ENCODE measurements at places on chromosomes 1 and 21. TPM values are rescaled to one million over a fixed set of nuclear protein-coding genes. Genes with fewer than 3 reads are reported as not detected.

DNA sequence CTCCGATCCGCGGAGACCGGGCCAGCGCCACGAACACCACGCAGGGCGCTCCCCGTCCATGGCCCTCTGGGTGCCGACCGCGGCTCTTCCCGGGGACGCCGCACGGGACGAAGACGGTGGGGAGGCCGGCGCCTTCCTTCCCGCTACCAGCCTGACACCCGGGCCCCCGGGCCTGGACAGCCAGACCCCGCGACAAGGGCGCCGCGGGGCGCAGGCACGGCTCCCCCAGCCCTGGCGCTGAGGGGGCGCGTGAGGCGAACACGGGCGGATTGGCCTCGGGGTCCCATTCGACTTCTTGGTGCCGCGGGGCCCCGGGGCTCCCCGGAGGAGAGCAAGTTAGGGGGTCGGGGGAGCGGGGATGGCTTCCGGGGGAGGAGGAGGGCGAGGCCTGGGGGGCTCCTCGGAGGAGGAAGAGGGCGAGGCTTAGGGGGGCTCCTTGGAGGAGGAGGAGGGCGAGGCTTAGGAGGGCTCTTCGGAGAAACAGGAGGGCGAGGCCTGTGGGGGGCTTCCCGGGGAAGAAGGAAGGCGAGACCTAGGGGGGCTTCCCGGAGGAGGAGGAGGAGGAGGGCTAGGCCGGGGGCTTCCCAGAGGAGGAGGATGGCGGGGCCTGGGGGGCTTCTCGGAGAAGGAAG is 537 bp upstream of the KLHL17 start:
- no peak for DNase-seq

The GPBP1L1 gene
- 142 TPM for total RNA-seq

DNA sequence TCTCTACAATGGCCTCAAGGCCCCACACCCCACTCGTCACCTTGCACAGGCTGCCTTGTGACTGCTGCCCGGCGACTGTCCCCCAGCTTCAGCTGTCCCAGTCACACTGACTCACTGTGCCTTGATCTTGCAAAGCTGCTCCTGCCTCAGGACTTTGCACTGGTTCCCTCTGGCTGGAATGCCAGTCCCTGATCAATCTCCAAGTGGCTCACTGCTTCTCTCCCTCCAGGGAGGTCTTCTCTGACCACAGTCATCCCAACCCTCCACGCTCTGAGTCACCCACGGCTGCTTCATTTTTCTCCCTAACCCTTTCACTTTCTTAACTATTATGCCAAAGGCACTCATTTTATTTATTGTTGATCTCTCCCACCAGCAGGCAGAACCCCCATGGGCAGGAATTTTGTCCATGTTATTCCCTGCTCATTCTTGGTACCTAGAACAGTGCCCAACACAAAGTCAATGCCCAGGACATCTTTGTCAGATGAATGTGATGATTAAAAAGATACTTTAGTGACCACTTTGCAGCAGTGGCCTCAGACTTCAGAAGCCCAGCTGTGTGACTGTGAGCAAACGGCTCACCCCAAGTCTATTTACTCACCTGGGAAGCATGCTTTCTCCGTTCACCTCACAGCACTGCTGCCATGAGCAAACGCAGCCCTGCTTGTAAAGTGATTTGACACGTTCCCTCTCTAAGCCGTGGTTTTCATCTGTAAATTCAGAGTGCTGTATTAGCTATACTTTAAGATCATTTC is 53.4 kb downstream of the ZBTB18 start:
- no peak for DNase-seq

DNA sequence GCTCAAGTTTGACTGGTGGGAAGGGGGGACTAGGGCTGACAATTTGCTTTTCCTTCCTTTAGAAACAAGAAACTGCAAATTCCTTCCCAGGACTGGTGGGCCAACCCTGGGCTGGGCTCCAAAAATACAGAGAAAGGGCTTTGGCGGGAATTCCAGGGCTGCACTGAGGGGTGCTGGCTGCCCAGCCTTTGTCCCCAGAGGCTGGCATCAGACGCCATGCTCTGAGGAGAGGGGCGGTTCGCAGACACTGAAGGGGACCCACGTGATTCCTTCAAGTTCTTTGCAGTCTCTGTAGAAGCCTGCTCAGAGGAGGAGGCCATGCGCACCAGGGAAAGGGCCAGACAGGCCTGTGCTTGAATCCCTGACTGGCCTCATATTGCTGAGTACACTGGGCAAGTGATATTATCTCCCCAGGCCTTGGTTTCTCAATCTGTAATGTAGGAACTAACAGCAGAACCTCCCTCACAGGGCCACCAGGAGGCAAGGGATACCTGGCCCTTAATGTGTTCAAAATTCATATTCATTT is 119.5 kb downstream of the EPHB2 start:
- DNase-seq, result no peak

The TEX38 gene
- not detected for total RNA-seq

The FMO3 gene
- total RNA-seq, result 1.8 TPM

DNA sequence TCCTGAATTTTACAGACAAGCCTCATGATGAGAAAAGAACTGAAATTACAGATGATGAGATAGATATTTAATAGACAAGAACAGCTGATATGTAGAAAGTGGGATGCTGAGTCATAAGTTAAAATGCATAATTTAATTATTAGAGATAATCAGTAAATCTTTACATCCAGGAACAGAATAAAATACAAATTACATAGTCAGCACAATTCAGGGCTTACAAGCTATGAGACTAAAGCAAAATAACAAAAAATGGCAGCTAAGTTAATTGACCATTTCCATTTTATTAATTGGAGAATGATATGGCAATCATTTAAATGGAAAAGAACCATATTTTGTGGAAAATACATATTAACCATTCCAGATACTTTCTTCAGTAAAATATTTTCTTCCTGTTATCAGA is 40.2 kb upstream of the MAN1A2 start:
- no peak for DNase-seq

The PGBD5 gene
- total RNA-seq, result 2.7 TPM

GRCh38 chr1:24742090-24742938 is 2.9 kb upstream of the CLIC4 start:
- DNase-seq, result no peak

The OR2T10 gene
- total RNA-seq, result not detected

The ADAM30 gene
- total RNA-seq, result not detected

The SLC5A9 gene
- total RNA-seq, result not detected

The ATP5PB gene
- 99.3 TPM for total RNA-seq

The KRTAP21-2 gene
- total RNA-seq, result not detected

- DNase-seq, result no peak
These were observed 133.3 kb downstream of the NPHP4 start for GRCh38 chr1:5858844-5859407.

The LRRC3 gene
- total RNA-seq, result 3.8 TPM

- no peak for DNase-seq
These were observed 41.3 kb downstream of the TBX19 start for GRCh38 chr1:168321945-168322344.

DNA sequence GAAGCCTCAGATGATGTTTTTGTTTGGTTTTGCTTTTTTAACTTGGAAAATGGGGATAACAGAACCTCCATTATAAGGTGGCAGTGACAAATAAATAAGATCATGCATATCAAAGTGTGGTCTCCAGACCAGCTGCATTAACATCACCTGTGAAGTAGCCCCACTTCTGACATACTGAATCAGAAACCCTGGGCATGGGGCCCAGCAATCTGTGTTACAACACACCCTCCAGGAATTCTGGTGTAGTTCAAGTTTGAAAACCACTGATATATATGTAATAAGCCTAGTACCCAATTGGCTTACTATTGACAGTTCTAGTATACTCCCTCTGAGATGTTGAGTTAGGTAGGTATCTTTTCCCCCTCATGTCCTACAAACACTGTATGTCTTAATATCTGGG is 24.1 kb upstream of the RNF19B start:
- DNase-seq, result no peak

The PDE4B gene
- 6.7 TPM for total RNA-seq

GRCh38 chr1:3557366-3557765 is 53.9 kb downstream of the MEGF6 start:
- DNase-seq, result no peak

DNA sequence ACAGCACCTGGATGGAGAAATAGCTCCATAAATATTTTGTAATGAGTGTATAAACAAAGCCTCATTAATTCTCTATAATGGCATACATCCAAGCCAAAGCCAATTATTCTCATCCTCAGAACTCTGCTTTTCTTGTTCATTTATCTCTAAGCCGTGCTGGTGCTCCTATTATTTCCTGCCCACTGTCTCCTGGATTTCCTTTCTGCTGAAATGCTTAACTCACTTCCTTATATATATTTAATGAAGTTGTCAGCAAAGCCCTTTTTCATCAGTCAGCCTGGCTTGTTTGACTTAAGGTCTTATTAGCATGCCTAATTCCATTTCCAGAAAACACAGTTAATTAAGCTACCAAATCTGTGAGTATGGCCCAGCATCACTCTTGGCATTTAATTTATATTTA is 93.4 kb downstream of the SLC25A24 start:
- no peak for DNase-seq

DNA sequence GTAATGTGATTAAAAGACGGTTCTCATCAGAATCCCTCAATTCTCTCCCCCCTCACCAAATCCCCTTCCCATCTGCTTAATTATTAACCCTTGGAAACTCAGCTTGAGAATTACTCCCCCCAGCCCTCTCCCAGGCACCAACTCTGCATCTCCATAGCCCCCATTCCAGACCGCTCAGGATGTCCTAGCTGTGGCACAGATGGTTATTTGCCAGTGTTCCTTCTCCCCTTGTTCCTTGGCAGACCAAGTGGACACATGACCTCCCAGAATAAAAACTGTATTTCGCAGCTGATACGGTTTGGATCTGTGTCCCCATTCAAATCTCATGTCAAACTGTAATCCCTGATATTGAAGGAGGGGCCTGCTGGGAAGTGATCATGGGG is 14.6 kb downstream of the HENMT1 start:
- DNase-seq, result no peak

- no peak for DNase-seq
These were observed 273.6 kb upstream of the LRRC7 start for GRCh38 chr1:69294171-69294570.

The OR2L13 gene
- total RNA-seq, result not detected

DNA sequence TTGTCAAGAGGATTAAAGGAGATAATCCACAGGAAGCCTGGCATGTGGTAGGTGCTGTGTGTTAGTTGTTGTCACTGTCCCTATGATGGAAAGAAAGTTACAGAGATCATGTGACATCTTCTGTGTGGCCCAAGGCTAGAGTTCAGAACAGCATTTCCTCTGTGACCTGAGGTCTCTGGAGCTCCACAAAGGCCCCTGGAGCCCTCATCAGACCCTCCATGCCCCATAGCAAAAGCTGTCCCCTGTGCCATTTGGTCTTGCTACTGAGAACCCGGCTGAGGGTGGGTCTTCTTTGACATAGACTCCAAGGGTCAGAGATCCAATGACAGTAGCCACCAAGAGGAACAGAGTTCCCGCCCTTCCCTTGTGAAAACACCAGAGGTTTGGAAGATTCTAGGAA is 8.1 kb downstream of the CELA2B start:
- DNase-seq, result no peak

The C2CD2 gene
- total RNA-seq, result 37.5 TPM

DNA sequence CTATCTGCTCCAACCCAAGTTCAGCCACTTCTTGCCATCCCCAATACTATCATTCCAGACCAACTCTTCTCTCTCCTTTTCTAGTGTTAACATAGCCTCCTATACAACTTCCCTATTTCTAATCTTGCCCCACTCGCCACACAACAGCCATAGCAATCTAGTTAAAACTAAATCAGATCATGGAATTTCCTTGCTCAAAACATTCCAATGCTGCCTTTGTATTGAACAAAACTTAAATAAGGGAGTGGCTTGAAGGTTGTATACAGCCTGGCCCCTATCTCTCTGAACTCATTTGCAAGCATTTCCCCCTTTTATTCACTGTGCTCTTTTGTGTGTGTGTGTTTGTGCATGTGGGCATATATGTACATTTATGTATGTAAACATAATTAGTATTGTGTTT is 118.1 kb upstream of the SGIP1 start:
- no peak for DNase-seq

The CELA3B gene
- total RNA-seq, result 0.66 TPM

DNA sequence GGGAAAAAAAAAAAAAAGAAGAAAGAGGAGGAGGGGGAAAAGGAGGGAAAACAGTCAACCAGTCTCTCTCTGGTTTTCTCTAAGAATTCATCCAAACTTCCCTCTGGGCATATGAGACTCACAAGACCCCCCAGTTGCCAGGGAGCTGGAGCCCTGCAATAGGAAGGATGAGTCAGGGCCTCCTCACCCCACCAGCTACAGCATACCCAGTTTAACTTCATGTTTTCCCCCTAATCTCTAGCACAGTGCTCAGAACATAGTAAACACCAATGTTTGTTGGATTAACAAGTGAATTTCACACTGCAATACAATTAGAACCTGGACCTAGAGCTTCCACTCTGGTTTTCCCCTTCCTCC is 7.8 kb downstream of the F11R start:
- no peak for DNase-seq

DNA sequence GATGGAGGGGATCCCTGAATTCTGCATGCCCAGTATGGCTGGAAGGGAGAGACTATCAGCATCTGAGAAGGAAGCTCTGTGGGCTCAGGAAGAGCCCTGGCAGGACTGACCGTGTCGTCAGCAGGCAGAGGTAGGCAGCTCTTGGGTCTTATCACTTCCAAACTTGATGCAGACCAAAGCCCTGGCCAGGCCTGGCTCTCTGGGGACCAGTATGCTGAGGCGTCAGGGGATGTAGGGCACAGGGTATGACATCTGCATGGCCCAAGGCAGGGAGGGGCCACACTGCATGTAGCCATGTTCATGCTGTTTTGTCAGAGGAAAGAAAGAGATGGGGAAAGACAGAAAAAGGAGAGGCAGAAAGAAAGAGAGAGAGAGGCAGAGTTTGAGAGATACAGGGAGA is 6.3 kb downstream of the FGR start:
- no peak for DNase-seq

DNA sequence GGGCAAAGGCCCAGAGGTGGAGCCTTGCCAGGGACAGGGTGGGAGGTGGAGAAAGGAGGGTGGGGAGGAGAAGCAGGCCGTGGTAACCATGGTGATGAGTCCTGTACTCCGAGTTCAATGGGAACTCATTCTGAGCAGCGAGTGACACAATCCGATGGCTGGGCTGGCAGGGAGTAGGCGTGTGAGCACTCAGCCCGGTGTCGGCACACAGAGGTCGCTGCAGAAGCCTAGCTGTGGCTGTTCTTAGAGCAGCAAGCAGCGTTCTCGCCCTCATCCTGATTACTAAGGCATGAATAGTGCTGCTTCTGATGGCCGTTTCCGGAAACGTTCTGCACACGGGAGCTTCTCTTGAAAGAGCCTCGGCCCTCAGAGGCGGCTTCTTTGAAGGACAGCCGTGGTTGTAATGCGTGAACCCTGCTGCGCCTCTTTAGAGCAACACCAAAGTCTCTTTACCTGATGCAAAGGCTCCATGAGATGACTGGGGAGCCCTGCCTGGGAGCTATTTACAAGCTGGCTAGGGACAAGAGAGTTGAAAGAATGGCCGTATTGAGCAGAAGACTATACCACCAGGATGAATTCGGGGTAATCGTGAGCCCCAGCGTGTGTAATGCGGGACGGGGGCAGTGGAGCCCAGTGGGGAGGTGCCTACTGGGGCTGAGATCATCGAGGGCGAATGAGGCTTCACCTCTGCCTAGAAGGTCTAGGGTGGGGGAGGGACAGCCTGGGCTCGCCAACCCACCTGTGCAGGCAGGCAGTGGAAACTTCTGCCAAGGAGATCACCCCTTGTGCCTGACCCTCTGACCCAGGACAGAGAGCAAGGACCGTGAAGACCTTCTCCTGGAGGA is 72.8 kb upstream of the PAX7 start:
- no peak for DNase-seq

The PFDN2 gene
- total RNA-seq, result 41.7 TPM

The SLFNL1 gene
- 2.4 TPM for total RNA-seq

The CDKN2C gene
- 30.2 TPM for total RNA-seq
